Amygdala (tissue), 56 donors: ENCODE measurements at places on chromosomes 6 and 20.

DNA sequence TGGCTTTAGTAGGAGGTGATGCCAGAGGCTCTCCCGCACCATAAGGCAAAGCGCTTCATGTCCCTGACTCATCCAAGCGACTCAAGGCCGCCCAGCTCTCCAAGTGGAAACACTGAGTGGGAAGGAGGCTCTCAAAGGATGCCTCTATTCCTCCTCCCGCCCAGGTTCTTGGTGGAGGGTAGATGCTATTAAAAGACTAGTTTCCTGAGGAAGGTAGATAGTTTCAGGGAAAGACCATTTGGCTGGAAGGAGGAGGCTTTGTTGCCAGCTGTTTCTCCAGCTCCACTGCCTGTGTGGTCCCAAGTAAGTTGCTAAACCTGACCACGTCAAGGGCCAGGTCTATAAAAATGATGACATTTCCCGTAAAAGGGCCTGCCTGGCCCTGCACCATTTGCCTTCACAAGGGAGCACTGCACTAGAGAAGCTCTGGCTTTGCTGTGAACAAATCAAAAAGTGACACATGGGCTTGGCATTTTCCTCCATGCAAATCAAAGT lies 48.2 kb downstream of the GMDS start:
- peak; percentile 8 for DNase-seq

- no peak for DNase-seq
Observed at GRCh38 chr6:85675030-85675819, 32.5 kb upstream of the SYNCRIP start.

- DNase-seq = no peak
Observed at GRCh38 chr6:125151700-125152099, 1.9 kb upstream of the TPD52L1 start.

- DNase-seq = no peak
Observed at GRCh38 chr6:33766921-33767907, 20.5 kb upstream of the IP6K3 start.

DNA sequence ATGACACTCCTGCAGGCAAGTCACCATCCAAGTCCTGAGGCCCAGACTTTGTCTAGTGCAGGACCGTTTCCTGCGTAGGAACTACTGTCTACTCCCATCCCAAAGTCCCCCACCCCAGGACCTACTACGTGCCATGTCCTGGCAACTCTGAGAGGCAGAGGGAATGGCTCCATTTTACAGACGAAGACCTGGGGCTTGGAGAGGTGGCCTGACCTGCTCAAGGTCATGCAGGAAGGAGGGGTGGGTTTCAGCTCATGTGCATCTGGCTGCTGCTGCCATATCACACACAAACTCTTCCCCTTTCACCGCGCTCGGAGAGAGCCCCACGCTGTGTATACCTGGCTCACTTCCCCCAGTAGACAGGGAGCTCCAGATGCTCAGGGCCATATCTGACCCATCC lies 1.2 kb upstream of the NOL4L start:
- DNase-seq = no peak

DNA sequence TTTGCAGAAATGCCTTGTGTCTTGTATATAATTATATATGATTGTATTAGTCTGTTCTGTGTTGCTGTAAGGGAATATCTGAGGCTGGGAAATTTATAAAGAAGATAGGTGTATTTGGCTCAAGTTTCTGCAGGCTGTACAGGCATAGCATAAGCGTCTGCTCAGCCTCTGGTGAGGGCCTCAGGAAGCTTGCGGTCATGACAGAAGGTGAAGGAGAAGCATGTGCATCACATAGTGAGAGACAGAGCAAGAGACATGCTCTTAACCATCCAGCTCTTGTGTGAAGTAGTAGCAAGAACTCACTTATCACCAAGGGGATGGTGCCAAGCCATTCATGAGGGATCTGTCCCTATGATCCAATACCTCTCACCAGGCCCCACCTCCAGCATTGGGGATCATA lies 6.5 kb downstream of the DCBLD1 start:
- no peak for DNase-seq

GRCh38 chr6:73564578-73565345 lies 43.9 kb upstream of the EEF1A1 start:
- DNase-seq = no peak

GRCh38 chr20:3804781-3805180 lies 8.7 kb downstream of the CDC25B start:
- DNase-seq = no peak

- no peak for DNase-seq
Observed at GRCh38 chr20:1426231-1426849, 33.5 kb upstream of the FKBP1A start.

GRCh38 chr6:89221971-89222711 lies 5.0 kb upstream of the GABRR1 start:
- no peak for DNase-seq

- no peak for DNase-seq
Observed at GRCh38 chr6:89140347-89141156, 5.3 kb upstream of the PM20D2 start.

DNA sequence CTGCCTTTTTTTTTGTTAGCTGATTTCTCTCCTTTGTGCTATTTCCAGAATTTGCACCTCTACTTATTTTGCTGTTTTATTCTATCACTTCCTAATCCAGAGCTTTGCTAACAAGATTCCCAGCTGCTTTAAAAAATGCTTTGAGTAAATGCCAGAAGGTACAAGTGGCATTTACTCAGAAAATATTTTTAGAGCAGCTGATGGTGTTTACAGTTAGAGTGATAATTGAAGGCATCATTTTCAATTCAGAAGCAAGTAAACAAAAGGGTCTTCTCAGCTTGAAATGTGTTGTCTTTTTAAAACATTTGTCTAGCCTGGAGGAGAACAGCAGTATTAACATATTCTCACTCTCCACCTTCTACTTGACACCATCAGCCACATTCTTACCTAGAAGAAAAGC lies 99.9 kb downstream of the OTOR start:
- no peak for DNase-seq

DNA sequence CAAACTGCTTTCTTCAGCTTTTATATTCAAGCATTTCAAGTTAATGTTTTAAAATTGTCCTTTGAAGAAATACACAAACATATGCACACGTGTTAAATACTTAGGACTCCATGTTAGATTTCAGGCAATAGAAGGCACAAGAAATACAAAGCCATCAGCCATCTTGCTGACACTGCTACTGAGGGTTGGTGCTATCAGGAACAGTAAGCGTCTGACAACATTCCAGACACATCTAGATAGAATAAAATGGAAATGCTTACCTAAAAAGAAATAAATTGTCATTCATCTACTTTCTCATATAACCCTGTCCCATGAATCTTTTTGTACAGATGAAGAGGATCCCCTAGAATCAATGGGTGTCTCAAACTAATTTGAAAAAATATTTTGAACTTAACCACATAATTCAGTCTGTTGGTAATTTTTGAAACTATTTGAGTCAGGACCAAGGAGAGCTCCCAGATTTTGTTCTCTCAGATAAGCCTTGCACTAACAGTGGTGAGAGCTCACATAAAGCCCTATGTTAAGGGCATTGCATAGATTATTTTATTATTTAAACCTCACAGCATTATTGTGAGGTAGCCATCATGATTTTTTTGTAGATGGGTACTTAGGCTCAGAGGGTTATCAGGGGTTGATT lies 631.1 kb upstream of the POU3F2 start:
- no peak for DNase-seq

- no peak for DNase-seq
Observed at GRCh38 chr20:48158014-48158413, 372.7 kb upstream of the SULF2 start.

GRCh38 chr20:12156252-12156651 lies 238.6 kb downstream of the BTBD3 start:
- DNase-seq = no peak

DNA sequence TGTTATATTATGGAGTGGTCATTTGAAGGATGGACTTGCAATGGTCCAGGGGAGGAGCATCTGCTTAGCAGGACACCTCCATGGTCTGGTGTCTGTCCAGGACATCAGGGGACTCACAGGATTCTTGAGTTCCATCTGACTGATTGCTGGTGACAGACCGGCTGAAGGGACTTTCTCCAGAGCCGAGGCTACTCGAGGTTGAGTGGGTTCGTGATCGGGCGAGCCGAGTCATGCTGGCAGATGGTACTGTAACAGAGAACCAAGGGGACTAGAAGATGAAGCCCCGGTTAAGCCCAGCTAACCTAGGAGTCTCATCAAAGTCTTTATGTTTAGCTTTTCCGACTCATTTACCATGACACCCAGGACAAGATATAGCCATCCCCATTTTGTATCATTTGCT lies 7.5 kb upstream of the SLA2 start:
- no peak for DNase-seq

DNA sequence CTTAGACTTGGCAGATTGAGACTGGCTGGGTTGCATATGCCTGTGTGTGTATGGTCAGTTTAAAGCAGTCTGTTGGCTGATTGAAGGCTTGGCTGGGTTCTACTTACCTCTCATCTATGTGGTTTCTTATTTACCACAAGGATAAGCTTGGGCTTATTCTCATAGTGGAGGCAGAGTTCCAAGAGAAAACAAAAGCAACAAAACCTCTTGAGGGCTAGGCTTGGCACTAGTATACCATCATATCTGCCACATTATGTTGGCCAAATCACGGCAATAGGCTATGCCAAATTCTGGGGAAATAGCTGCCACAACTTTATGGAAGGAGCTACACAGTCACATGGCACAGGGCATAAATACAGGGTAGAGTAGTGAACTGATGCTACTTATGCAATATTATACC lies 714.1 kb downstream of the CBLN4 start:
- no peak for DNase-seq

DNA sequence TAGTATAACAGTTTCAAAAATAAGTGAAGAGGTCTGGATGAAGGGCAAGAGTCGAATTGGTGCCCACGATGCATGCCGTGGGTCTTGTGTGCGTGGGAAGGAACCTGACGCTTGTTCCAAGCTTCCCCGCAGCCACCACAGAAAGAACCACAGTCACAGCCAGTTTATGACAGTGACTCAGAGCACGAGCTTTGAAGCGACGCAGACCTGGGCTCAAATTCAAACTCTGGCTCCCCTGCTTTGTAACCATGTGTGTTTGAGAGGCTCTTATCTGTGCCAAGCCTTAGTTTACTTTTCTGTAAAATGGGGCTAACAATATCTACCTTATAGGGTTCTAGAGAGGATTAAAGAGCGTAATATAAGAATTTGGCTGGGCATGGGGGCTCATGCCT lies 65.5 kb downstream of the SYNJ2 start:
- DNase-seq = no peak

GRCh38 chr6:16564436-16564835 lies 196.8 kb downstream of the ATXN1 start:
- DNase-seq = no peak

DNA sequence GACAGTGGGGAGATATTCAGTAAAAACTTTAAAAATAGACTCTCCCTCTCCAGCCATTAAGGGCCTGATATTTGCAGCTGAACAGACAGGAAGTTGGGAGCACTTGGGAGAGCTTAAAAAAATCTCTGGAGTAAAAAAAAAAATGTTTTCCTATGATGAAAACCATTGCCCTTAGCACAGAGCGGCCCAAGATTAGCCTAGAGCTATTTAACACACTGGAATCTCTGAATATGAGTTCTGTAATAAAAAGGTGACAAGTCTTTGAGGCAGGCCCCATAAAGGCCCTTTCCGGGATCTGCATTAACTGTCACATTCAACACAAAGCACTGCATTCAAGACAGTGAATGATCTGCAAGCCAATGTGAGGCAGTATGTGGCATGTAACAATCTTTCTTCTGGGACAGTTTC lies 393.7 kb downstream of the ZFAND3 start:
- DNase-seq = no peak

DNA sequence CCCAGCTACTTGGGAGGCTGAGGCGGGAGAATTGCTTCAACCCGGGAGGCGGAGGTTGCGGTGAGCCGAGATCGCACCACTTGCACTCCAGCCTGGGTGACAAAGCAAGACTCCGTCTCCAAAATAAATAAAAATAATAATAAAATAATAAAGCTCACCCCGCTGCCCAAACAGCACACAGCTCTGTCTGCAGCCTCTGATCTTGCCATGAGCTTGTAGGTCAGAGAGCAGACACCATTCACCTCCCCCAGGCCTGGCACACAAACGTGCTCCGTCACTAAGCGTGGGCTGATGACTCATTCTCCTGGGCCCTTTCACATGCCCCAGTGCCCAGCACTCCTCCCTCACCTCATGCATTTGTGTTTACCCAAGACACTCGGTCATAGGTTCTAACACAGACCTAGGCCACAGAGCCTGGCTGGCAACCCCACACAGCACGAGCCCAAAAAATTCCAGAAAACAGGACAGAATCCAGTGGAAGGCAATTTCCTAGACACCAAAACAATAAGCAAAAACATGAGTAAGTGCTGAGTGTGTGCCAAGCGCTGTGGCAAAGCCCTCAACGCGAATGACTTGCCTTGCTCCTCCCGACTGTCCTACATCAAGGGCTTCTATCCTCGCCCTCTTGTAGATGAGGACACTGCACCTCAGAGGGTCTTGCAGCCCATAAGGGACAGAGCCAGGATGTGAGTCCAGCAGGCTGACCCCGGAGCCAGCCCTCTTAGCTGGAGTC lies 18.0 kb downstream of the ATP9A start:
- no peak for DNase-seq

GRCh38 chr6:135853227-135853626 lies 1.7 kb downstream of the PDE7B start:
- DNase-seq = no peak

- DNase-seq = no peak
Observed at GRCh38 chr6:78953798-78954197, 86.4 kb downstream of the IRAK1BP1 start.

- no peak for DNase-seq
Observed at GRCh38 chr6:58290177-58290576, 972.7 kb downstream of the PRIM2 start.

GRCh38 chr20:33993576-33994221 lies at the start of gene RALY:
Gene RALY (plus strand): TSS chr20:33993911. CDS start chr20:34072075, 78,164 bp downstream.
- DNase-seq = no peak

GRCh38 chr20:57826666-57827287 lies 117.0 kb upstream of the PMEPA1 start:
- DNase-seq = no peak

DNA sequence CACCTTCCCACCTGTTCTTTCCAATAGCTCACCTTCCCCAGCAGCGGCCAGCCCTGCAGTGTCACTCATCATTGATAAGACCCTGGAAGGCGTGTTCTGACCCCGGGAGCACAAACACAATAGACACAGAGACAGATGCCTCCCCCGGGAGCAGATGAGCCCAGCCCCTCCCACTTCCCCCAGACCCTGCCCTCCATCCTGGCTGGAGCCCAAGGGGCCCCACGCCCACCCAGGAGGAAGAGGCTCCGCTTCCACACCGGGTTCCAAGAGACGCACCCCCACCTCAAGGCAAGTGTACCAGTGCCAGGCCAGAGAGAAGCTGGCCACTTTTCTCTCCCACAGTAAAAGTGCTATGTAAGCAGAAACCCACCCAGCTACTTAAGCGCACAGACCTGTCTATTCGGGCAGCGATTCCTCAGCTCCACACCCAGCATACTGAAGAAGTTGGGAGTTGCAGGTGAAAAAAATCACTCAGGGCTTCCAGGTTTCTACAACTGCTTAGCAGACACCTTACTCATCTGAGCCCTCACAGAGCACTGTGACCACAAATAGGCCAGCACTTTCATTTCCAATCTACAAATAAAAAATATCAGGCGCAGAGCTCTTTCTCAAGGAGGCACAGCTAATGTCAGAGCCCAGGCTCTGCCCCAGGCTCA lies 93.4 kb upstream of the NXT1 start:
- DNase-seq = no peak

- no peak for DNase-seq
Observed at GRCh38 chr20:5072756-5073659, 46.8 kb downstream of the PCNA start.
